ENCODE measurements at places on chromosomes 4 and X. TPM values are rescaled to one million over a fixed set of nuclear protein-coding genes. Genes with fewer than 3 reads are reported as not detected.

The TMEM144 gene
- 1.5 TPM for polyA plus RNA-seq

DNA sequence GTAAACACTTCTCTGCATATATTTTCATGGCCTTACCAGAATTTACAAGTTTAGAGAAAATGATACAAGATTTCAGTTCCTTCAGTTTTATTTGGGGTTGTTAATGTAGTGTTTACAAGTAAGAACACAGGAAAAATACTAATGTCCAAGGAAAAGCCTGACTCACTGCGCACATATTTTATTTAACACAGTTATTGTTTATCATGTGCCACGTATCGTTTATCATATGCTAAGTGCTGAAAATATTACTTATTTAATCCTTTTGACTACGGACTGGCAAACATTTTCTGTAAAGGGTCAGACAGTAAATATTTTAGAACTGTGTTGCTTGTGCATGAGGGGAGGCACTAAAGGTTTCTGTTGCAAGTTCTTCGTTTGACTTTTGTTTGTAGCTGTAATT is 794 bp downstream of the HSD17B13 start:
- DNase-seq = no peak

DNA sequence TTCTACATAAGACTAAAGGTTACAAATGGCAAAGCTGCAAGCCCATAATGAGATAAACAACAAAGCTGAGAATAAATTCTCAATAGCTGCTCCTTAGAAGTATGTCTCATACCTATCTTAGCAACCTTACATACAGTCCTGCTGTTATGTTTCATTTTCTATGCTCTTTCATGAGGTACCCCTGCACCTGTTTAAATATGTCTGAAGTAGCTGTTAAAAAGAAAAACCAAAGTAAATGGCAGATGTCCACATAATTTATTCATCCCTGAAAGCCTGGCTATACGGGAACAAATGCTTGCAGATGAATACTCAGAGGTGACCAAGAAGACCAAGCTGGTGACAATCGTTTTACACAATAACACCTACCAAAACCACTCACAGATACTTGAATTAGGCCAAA is 22.5 kb downstream of the PPA2 start:
- DNase-seq = no peak

The TMPRSS11F gene
- not detected for polyA plus RNA-seq

DNA sequence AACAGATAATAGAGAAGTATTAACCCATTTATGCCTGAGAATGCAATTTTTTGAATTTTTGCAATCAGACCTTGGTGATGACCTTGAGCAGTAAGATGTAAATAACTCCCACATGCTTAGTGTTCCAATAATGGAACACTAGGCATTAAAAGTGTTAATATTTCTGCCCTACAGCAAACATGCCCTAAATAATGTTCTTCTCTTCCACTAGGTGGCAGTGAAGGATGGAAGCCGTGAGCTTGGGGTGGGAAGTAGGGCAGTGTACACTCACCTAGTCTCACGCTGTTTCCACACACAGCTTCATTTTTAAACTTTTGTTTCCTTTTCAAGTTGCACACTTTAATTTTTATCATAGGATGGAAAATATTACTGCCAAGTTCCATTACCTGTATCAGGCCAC is 613.1 kb upstream of the HS3ST1 start:
- DNase-seq = no peak

DNA sequence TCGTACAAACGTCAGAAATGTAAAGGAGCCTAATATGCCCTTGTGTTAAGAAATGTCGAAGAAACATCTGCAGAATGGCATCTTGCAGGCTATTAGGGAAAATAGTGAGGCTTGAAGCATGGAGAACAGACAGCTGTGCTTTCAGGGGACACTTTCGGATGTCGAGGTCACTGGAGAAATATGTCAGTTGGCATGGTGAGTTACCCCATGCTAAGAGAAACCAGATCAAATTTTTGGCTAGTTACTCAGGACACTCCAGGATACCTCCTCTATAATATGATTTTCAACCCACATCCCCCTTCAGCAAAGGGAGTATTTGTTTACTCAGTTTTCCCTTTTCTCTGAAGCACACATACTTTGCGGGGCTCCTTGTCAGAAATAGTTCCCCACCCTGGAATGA is 171.4 kb downstream of the GPC3 start:
- DNase-seq = no peak

GRCh38 chr4:65344278-65344825 is 325.9 kb downstream of the EPHA5 start:
- DNase-seq = no peak

The HSPA4L gene
- 4.9 TPM for polyA plus RNA-seq

- DNase-seq = no peak
Measured at GRCh38 chr4:874056-874455, 48.1 kb upstream of the CPLX1 start.

The GPR50 gene
- not detected for polyA plus RNA-seq

- no peak for DNase-seq
Measured at GRCh38 chr4:150009533-150009932, 68.7 kb upstream of the DCLK2 start.

DNA sequence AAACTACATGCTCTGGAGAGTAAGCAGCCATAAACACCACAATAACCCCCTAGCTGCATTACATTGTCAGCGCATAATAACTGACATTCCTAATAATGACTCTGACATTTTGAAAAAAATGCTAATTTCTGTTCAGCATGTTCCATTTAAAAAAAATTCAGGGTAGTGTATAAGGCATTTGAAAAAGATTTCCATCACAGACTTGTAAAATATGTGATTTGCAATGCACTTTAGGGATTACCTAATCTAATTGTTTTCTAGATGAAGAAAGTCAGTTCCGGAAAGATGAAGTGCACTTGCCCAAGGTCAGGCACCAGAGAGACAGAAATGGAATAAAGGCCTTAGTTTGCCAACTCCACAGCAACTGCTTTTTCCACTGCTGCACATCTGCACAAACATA is 55.3 kb downstream of the FANCB start:
- no peak for DNase-seq
